Skin of body (tissue), 3 donors: ENCODE measurements at places on chromosomes 1 and 21. TPM values are rescaled to one million over a fixed set of nuclear protein-coding genes. Genes with fewer than 3 reads are reported as not detected.

SIKE1 gene
- total RNA-seq, result 69.0 TPM

- peak; percentile 67 for DNase-seq
These were observed 67.1 kb downstream of the KCNJ15 start for GRCh38 chr21:38323721-38324531.

CHTOP gene
- total RNA-seq, result 52.1 TPM

DNA sequence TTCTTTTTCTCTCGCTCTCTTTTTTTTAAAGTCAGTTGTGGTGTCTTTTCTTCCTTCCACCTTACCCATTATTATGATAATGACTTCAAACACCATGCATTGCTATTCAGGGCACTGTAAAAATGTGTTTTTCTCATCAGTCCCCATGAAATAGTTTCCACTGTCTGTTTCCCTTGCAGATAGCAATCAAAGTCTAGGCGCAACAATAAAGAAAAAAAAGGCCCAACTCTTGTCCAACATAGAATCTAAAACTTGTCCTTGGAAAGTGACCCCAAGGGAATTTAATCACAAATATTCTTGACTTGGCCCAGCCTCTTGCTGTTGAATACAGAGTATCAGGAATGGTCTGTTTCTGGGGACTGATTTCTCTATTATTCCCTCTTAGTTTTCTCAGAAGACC, 382.5 kb downstream of the PLPP3 start:
- DNase-seq, result peak; percentile 20

C1orf87 gene
- 0.20 TPM for total RNA-seq

GRCh38 chr1:97145321-97145956, 423.9 kb downstream of the PTBP2 start:
- no peak for DNase-seq

TMEM240 gene
- 2.1 TPM for total RNA-seq

DNA sequence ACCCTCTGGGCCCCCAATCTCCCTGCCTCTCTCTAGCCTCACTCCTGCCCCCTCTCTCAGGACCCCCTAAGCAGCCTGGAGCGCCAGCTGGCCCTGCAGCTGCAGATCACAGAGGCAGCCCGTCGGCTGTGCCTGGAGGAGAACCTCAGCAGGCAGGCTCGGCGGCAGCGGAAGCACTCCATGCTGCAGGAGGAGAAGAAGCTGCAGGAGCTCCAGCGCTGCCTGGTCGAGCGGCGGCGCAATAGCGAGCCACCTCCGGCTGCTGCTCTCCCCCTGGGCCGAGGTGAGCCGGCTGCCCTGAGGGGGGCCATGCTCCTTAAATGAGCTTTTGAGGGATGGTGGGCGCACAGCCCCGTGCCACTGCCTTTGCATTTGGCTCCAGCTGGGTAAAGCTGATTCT, 6.2 kb downstream of the INAVA start:
- DNase-seq, result no peak

- no peak for DNase-seq
These were observed 7.5 kb upstream of the TTC22 start for GRCh38 chr1:54808443-54809207.

HSF2BP gene
- 0.89 TPM for total RNA-seq

DNA sequence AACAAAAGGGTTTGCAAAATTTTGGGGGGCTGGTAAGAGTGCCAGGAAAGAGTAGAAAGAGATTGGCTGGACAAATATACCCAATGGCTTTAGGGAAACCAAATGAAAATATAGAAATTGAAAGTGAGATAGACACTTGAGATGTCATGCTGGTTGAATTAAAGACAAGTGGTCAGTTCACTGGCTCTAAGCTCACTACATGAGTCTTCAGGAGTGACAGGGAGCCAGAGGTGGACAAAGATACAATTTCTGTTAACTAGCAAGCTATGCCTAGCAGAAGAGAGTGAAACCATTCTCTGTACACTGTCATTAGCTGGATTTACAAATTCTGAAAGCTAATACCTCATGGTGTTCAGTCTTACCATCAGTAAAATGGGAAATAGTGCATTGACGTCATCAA, 82.5 kb downstream of the TBX15 start:
- no peak for DNase-seq

- DNase-seq, result no peak
These were observed 146.0 kb upstream of the JUN start for GRCh38 chr1:58929671-58930325.

GRCh38 chr1:26031611-26032220, 10.1 kb downstream of the EXTL1 start:
- peak; percentile 41 for DNase-seq

- no peak for DNase-seq
These were observed 32.3 kb upstream of the CNIH3 start for GRCh38 chr1:224583774-224584173.

- no peak for DNase-seq
These were observed 1290.8 kb downstream of the NCAM2 start for GRCh38 chr21:22288885-22289499.

GRCh38 chr1:167463875-167464575, 54.3 kb downstream of the CD247 start:
- no peak for DNase-seq

SDC3 gene
- total RNA-seq, result 15.5 TPM

FLG2 gene
- 139 TPM for total RNA-seq

GRCh38 chr1:109823543-109824348, 60.0 kb upstream of the EPS8L3 start:
- no peak for DNase-seq

DNA sequence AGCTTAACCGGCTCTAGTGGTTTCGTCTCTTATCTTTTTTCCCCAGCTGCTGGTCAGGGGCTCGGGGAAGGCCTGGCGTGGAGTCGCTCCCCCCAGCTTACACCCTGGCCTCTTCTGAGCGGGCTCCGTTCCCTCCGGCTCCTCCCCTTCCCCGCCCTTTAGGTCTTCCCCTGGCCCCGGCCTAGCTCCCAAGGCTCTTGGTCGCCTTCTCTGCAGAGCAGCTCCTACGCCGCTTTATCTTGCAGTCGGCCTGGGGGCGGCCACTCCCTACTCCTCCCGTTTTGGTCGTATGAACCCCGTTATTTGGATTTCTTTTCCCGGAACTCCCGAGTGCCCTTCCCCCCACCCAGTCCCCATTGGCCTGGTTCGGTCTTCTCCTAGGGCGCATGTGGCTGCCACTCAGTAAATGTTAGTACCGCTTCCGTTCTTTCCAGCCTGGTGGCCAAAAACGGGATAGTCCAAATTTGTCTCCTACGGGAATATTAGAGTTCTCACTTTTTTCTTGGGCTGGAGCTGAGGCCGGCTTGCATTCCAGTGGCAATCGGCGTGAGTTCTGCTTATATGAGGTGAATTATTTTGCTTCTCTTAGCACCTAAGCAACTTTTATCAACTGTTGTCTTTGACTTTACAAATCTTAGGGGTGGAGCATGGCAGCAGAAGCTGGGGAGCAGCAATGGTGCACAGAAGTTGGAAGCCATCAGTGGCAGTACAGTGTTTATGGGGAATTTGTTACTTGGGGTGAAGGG, 467 bp downstream of the THRAP3 start:
- peak; percentile 79 for DNase-seq

DNA sequence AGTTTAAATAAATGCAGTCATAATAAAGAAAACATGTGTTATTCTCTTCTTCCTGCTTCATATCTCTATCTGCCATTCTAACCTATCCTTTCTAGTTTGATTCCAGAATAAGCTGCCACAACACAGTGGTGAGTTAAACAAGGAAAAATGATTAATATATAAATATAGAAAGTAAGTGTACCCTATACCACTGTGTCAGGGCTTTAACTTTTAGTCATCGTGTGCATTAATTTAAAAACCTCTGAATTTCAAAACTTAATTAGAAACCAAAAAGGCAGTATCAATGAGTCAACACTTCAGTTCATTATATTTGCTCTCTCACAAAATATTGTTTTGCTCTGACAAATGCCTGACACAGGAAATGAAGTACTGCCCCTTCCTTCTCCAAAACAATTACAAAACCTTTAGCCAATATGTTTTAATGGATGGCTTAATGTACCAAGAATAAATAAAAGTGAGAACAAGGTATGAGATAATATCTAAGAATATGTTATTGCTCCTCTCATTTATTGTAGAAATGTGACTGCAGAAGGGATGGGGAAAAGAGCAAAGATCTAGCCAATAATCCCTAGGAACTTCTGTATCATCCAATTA, 634.8 kb downstream of the KCNT2 start:
- no peak for DNase-seq

CFHR5 gene
- not detected for total RNA-seq

ATAD3B gene
- 16.7 TPM for total RNA-seq

DNA sequence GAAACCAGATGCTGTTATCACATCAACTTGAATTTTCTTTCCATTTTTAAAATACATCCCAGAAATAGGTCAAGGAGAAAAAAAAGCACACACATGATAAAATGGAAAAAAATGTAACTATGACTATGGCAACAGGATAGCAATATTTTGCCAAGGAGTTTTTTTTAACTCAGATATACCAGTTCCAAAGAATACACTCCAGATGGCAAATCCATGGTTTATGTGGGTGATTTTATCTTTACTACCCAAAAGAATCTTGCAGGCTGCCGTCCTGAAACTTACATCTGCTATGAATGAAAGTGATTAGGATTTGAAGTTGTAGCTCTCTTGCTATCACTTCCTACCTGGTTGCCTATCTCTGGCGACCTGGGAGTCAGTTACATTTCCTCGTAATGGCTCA, 91.0 kb upstream of the PLPPR4 start:
- no peak for DNase-seq

VANGL2 gene
- total RNA-seq, result 11.0 TPM

GRCh38 chr1:181014477-181015250, 8.0 kb downstream of the STX6 start:
- no peak for DNase-seq

- no peak for DNase-seq
These were observed 1.4 kb upstream of the OR14A16 start for GRCh38 chr1:247825362-247825761.

GRCh38 chr1:157135646-157136045, 2.5 kb downstream of the ETV3 start:
- no peak for DNase-seq

HPDL gene
- total RNA-seq, result 0.89 TPM

DNA sequence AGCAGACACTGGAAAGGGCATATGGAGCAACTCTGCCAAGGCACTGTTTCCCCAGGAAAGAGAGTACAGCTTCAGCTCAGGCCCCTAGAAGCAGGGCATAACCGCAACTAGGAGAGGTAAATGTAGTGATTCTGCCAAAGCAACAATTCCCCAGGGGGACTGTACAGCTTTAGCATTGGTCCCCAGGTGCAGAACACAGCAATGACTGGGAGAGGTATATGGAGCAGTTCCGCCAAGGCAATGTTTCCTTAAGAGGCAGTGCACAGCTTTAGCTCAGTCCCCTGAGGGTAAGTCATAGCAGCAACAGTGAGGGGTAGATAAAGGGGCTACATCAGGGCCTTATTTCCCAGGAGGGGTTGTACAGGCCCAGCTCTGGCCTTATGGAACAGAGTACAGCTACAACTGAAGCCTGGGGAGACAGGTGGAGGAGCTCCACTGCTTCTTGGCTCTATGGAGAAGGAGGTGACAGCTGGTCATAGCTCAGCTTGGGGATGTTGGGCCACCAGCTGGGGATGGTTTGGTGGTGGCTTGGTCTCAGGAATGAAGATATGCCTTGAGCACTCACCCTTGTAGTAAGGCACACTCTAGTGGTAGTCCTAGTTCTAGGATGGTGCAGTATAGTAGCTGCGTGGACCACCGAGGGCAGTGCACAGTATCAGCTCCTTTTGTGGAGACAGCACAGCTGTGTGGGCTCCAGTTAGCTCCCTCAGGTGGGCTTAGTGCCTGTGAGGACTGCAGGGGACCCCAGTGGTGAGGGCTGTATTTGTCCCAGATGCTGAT, 582.7 kb downstream of the PTPRC start:
- DNase-seq, result no peak

GRCh38 chr1:111618961-111619634, 491 bp upstream of the RAP1A start:
- DNase-seq, result no peak

ARTN gene
- total RNA-seq, result 0.49 TPM

- no peak for DNase-seq
These were observed 96.0 kb downstream of the GRIK1 start for GRCh38 chr21:29843804-29844203.

GRCh38 chr1:54976747-54977146, 3.7 kb upstream of the TMEM61 start:
- DNase-seq, result no peak

GPR61 gene
- under 0.01 TPM for total RNA-seq

GRCh38 chr1:12181568-12181967, 14.8 kb downstream of the TNFRSF1B start:
- no peak for DNase-seq

GRCh38 chr1:234997201-234997895, 131.3 kb downstream of the TOMM20 start:
- peak; percentile 61 for DNase-seq

DNA sequence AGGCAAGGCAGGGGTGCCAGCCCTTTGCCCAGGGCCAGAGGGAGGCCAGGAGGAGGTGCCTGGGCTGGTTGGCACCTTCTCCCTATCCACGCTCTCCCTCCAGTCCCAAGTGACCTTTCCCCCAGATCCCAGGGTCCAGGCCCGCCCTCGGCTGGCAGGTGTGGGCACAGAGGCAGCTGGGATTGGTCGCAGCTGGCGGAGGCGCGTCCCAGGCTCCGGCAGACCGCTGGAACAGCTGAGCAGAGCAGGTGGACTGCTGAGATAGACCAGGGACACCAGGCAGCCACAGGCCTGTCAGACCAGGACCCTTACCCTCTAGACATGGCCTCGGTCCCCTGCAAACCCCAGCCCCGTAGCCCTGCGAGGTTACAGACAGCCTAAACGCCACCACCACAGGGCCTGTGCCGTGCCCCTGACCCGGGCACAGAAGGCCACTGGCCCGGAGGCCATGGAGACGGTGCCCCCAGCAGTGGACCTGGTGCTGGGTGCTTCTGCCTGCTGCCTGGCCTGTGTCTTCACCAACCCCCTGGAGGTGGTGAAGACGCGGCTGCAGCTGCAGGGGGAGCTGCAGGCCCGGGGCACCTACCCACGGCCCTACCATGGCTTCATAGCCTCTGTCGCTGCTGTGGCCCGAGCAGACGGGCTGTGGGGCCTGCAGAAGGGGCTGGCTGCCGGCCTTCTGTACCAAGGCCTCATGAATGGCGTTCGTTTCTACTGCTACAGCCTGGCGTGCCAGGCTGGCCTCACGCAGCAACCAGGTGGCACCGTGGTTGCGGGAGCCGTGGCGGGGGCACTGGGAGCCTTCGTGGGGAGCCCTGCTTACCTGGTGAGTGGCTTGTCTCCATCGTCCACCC, at the start of gene SLC25A34:
Gene SLC25A34, plus strand, starts transcription at position 221 of the 854 bp plus-strand sequence. Its CDS starts 228 bp downstream, at position 449.
- DNase-seq, result no peak

TIE1 gene
- total RNA-seq, result 19.5 TPM

DNA sequence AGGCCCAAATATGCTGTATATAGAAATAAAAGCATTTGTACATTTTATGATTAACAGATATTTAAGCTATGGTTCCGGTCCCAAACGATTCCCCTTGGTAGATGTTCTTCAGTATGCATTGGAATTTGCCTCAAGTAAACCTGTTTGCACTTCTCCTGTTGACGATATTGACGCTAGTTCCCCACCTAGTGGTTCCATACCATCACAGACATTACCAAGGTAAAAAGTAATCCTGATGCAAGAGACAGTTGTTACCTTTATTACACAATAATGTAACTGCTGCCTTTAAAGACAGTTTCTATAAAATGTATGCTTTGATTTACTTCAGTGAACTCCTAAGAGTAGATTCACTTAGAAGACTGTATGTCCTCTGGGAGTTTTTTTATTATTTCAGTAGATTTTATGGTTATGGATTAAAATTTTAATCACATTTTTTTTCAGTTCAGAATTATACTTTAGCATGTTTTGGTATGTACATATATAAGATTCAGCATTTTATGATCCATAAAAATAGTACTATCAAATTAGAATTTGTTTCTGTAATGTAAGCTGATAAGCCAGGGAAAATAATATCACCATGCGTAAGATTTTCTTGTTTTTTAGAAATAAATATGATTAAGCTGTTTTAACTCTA, 96.5 kb downstream of the USP25 start:
- DNase-seq, result peak; percentile 8

EPRS1 gene
- 92.4 TPM for total RNA-seq
